ENCODE measurements at places on chromosomes 13 and 19.

DNA sequence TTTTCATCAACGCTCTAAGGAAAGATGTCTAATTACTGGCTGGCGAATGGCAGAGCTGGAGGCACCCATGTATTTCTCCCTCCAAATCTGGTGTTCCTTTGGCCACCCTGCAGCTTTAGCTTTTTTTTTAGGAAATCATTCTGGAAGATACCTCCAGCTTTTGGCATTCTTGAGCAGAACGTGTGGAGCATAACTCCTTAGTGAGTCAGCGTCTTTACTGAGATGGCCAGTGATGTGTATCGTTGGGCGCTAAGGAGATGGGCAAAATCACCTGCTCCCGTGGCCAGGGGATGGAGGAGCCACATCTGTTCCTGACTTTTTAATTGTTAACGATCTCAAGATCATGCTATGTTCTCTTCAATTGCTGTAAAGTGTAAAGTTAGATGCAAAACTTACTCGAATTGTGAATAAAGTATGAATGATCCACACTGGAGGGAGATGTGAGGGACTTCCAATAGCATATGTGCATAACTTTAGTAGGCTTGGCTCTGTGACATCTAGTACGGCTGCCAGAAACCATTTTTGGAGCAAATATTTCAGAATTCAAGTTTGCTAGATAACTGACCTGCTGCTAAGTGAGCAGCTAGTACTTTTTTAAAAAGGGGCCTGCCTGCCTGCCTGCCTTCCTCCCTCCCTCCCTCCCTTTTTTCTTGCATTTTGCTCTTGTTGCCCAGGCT, 24.4 kb upstream of the C1QTNF9 start:
- no peak for DNase-seq

- DNase-seq, result no peak
These were observed 3.0 kb downstream of the PTOV1 start for GRCh38 chr19:49853852-49854377.

DNA sequence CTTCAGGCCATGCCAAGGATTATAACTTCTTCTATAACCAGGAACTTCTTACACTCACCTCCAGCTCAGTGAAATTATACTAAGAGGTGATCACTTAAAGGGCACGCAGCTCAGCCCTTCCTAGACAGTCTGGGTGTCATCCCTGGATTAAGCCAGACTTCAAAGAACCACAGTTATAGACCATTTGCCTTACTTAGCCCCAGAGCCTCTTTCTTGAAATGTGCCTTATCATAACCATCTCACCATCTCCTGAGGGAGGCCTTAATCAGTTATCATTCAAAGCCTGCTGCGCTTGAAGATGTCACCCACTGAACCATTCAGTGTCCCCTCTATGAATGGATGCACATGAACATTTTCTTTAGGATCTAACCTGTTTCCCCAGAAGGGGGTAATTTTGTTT, 10.1 kb upstream of the DHRS12 start:
- no peak for DNase-seq

- no peak for DNase-seq
These were observed at the start of gene CEACAM7 for GRCh38 chr19:41688098-41688497. Gene CEACAM7 (minus strand): TSS chr19:41688270. CDS start chr19:41688165, 105 bp downstream.

- no peak for DNase-seq
These were observed 10.3 kb upstream of the HSPH1 start for GRCh38 chr13:31172001-31172400.

DNA sequence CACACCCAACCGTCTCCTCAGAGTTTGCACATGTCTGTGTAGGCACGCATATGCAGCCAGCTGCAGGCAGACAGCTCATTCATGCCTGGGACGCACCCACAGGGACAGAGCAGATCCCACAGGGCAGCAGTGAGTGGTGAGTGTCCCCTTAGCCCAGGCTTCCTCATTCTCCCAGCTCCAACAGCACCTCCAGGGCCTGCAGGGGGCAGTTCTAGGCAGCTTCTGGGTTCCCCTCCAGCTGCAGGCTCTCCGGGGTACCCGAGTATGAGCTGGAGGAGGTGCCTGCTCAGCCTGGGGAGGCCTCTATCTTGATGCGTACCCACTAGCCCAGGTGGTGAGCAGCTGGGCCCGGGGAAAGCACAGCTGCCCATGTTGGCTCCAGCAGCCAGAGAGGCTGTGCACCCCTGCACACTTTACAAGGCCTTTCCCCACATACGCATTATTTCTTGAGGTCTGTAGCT, 1.3 kb upstream of the SHANK1 start:
- DNase-seq, result no peak

DNA sequence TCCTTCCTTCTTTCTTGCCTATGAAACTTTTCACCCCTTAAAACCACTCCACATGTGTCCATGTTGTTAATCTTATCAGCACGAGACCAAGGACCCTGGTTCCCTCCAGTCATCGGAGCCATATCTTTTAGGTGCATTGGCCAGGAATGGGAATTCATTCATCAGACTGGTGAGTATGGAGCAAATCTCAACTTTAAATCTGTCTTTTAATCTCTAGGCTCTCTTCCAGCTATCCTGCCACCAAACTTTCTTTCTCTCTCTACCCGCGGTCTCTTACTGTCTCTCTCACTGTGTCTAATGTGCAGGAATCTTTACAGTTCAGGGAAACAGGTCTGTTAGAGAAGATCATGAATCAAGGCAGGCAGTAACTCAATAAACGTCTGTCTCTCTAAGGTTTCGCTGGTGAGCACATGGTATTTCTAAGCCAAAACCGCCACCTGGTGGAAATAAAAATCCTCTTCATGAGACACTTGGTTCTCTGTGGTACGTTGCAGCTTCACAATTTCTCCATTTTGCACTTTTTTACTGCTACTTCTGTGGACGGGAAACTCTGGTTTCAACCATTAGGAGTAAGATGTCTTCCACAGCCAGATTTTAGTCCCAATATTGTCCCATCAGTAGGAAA, 16.1 kb downstream of the LGALS16 start:
- no peak for DNase-seq

GRCh38 chr13:99657848-99658260, 156.6 kb downstream of the TM9SF2 start:
- peak; percentile 12 for DNase-seq

DNA sequence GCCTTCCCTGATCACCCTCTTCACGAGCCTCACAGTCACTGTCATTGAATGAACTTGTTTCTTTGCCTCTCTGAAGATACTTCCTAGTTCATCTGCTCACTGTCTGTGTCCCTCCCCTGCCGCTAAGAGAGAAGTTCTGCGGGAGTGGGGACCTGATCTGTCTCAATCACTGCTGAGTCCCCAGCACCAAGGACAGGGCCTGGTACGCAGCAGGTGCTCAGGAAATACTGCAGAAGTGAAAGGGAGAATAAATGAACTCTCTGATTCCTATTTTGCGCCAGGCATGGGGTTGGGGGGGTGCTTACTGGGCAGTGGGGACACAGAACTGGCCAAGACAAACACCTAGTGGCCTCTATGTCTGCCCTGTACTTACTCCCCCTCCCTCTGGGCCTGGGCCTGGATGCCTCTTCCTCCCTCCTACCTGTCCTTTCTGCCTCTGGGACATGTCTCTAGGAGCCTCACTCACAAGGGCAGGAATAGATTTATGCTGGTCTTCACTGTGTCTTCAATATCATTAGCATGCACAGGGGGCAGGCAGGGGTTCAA, 17.5 kb downstream of the FCGBP start:
- no peak for DNase-seq

DNA sequence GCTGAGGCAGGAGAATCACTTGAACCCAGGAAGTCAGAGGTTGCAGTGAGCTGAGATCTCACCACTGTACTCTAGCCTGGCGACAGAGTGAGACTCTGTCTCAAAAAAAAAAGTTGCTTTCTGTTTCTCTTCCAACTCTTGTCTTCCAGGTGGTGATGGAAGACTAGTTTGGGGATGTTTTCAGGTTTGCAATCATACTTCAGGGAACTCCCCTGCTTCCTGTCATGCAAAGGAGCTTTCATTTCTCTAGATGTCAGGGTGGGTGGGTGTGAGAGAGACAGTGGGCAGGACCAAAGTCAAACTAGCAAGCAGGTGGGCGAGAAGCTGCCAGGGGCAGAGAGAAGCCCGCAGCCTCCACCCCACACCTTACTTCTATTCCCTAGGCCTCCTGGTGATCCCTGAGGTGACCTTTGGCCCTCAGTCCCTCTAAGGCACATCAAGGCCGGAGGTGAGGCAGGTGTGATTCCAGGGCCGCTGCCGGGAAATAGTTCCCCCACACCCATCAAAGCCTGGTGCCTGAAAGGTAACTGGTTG, 25.7 kb downstream of the CCNE1 start:
- no peak for DNase-seq

- no peak for DNase-seq
These were observed 1.4 kb upstream of the ATP8B3 start for GRCh38 chr19:1813192-1814182.

DNA sequence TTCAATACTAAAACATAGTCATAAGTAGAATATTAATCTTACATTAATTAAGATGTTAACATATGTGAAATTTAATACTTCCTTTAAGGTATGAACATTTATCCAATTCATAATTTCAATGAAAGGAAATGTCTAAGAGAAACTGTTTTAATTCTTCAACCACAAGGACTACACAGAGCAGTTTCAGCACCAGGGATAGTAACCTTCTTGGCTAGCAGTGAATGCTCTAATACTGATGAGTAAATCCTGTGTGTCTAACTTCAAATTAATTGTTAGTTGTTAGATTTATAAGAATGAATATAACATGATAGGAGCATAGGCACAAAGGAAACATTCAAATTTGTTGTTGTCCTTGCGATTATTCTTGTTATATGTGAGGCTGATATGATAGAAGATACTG, 15.6 kb upstream of the NBEA start:
- DNase-seq, result no peak

- DNase-seq, result no peak
These were observed 84.2 kb downstream of the TNFRSF19 start for GRCh38 chr13:23654111-23655110.

GRCh38 chr19:7618348-7618747, 11.0 kb downstream of the XAB2 start:
- no peak for DNase-seq

DNA sequence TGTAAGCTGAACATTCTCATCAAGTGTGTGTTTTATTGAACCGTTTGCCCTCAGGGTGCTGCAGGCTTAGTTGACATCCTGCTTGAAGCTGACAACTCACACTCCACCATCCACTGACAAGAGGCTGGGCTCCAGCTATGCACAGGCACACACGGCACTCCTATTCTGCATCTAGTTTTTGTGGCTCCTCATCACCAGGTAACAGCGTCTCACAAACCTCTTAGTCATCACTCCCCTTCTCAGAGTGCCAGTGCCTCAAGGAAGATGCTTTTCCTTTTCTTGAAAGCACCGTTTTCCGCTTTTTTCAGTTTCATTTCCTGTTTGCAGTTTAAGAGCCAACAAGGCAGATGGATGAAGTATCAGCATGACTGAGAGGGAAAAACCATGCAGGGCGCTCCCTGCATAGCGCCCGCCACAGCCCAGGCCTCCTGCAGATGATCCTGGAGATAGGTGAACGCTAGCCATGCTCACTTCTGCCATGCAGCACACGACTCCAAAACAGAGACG, 491.2 kb downstream of the COG6 start:
- DNase-seq, result no peak

DNA sequence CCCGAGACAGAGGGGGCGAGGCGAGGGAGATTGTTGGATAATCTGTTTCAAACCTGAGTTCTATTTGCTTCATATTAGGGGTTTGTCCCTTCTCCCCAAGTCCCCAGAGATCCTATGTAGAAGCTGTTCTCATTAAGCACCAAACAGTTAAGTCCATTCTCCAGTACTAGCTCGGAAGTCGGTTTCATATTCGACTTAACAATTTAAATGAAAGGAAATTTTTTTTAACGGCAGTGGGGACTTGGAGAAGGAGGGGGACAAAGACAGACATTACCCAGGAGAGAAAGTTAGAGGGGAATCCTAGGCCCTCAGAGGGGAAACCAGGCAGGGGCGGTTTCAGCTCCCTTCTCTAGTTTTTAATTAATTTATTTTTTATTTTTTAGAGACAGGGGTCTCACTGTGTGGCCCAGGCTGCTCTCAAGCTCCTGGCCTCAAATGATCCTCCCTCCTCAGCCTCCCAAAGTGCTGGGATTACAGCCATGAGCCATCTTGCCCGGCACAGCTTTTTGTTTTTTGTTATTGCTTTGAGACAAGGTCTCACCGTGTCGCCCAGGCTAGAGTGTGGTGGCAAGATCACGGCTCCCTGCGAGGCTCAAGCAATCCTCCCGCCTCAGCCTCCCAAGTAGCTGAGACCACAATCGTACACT, 13.7 kb upstream of the TLE2 start:
- DNase-seq, result no peak

GRCh38 chr13:38635030-38635429, 51.8 kb upstream of the FREM2 start:
- DNase-seq, result no peak

DNA sequence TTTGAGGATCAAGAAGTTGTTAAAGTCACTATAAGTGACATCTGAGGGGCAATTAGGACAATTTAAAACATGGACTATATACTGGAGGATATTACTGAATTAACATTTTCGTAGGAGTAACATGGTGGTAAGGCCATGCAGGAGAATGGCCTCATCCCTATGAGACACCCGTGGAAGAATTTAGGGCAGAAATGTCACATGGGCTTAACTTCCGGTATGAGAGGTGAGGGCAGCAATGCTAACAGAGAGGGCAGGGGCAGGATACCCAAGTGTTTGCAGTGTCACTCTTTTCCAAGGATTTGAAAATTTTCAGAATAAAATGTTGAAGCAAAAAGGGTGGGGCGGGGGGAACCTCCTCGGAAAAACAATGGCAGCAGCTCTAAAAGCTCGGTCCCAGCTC, 23.6 kb downstream of the RANBP3 start:
- no peak for DNase-seq

DNA sequence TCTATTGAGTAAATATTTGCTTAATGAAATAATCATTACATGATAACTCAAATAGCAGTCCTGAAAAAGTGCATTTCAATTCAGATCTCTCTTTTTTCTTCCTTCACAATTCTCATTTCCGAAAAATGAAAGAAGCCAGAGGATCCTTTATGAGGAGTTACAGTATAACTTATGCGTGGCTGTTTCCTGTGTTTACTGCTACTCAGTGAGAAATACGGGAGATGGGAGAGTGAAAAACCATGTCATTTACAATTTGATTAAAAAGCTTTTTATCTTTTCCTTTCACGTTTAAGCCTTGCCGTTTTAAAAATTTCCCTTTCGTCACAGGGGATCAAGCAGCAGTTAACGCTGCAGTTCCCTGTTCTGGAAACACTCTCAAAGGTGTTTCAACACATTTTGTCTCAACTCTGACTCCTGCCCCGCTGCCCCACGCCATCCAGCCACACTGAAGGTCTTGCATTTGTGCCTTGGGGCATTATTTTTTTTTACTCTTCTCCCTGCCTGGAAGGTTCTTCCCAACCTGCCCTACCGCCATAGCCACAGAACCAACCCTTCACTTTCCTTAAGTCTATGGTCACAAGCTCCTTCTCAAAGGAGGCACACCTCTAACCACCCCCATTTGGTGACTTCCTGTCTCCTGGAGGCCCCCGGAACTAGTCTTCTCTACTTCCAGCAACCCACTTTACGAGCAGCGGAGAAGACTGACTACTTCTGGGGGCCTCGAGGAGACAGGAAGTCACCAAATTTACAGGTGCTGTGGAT, 17.0 kb downstream of the KL start:
- DNase-seq, result peak; percentile 10

GRCh38 chr19:55461974-55462626, 658 bp upstream of the ISOC2 start:
- no peak for DNase-seq

- DNase-seq, result no peak
These were observed 251.2 kb upstream of the SPRY2 start for GRCh38 chr13:80591976-80592740.

Measured in stimulated activated CD8-positive, alpha-beta memory T cell treated with anti-CD3 and anti-CD28 coated beads, Interleukin-2, amount 100 ng/mL, for 48 hours (primary cell).